Neural crest cell (in vitro differentiated cells): ENCODE measurements at places on chromosomes 5 and 9. TPM values are rescaled to one million over a fixed set of nuclear protein-coding genes. Genes with fewer than 3 reads are reported as not detected.

- no peak for DNase-seq
Observed at GRCh38 chr5:172216345-172216744, 22.4 kb downstream of the EFCAB9 start.

DNA sequence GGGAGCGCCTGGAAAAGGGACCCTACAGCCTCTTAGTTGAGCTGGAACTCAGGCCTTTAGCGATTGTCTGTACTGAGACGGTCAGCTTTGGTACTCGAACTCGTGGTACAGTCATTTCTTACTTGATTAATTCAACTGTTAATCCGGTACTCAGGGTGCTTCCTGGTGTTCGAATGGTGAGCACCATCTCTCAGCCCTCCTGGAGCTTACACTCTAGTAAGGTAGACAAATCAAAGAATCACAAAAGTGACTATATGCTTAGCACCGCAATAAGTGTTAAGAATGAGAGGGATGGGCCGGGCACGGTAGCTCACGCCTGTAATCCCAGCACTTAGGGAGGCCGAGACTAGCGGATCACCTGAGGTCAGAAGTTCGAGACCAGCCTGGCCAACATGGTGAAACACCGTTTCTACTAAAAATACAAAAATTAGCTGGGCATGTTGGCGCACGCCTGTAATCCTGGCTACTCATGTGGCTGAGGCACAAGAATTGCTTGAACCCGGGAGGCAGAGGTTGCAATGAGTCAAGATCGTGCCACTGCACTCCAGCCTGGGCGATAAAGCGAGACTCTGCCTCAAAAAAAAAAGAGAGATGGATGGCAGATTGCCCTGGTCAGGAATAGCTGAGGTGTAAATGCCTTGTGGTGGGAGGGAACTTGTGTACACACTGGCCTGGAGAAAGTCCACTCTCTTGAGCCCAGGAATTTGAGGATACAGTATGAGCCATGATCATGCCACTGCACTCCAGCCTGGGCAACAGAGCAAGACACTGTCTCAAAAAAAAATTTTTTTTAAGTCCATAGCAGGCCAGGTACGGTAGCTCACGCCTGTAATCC is 981 bp downstream of the TCOF1 start:
- DNase-seq = no peak

- no peak for DNase-seq
Observed at GRCh38 chr5:170591054-170591453, 87.2 kb downstream of the KCNIP1 start.

DNA sequence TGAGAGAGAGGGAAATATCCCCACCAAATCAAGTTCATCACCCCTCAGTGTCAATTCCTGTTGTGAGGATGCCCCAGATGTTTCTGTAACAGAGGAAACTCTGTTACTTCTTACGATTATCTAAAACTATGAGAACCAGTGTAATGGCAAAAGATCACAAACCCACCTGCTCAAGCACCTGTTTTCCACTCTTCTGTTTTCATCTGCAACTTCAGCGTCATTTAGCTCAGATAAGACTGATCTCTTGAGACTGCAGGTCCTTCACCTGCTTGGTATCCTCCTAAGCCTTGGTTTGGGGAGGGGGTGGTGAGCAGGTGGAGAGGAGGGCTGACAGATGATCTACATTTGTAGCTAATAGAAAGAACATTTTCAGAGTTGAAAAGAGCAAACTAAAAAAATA is 229.3 kb downstream of the SLF1 start:
- no peak for DNase-seq

DNA sequence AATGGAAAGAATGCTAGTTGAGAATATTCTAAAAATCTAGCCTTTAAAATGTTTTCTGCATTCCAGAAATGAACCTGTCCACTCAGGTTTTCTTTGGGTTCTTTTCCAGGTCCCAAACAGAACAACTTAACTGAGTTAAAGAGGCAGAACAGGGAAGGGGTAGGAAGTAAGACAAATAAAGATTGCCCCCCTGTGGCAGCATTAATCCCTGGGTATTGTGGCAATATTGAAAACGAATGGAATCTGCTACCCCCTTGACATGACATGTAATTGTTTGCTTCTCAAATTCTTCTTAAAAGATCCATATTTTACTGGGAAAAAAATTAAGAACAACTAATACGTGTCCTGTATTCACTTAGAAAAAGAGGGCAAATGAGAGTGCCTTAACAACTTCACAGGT is 9.3 kb upstream of the RBM22 start:
- no peak for DNase-seq

DNA sequence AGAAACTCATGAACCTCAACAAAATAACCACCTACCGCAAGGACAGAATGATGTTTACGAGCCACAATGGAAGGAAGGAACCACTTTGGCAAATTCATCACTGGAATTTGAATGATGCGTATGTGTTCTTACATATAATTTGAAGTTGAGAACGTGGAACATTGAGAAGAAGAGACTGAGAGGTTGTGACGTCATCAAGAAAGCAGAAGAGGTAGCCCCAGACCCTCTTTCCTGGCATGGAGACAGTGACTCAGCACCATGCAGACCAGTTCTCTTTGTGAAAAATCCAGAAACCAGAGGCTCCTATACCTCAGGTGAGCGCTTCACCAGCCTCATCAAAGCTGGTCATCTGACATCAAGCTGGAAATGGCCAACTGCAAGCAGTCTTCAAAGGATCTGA is 124.5 kb downstream of the PDZD2 start:
- no peak for DNase-seq

The P4HA2 gene
- 10.8 and 11.3 TPM in 2 replicates for total RNA-seq

The TPPP gene
- total RNA-seq = 2.6 and 2.7 TPM in 2 replicates

- no peak for DNase-seq
Observed at GRCh38 chr9:92140754-92141143, 25.5 kb upstream of the SPTLC1 start.

DNA sequence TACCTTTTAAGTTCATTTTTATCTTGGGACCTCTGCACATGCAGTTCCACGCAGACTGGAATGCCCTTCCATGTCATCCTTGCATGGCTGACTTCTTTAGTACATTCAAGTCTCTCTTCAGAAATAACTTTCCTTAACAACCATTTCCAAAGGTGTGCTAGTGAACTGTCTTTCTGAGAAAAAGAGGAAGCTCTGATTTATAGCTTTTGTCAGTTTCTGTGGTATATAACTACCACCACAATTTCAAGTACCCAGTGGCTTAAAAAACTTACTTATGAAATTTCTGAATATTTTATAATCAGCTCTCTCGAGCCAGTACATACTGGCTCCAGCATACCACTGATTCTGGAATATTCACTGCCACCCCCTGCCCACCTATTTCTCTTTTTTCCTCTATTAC is 1613.8 kb downstream of the MAT2B start:
- no peak for DNase-seq

DNA sequence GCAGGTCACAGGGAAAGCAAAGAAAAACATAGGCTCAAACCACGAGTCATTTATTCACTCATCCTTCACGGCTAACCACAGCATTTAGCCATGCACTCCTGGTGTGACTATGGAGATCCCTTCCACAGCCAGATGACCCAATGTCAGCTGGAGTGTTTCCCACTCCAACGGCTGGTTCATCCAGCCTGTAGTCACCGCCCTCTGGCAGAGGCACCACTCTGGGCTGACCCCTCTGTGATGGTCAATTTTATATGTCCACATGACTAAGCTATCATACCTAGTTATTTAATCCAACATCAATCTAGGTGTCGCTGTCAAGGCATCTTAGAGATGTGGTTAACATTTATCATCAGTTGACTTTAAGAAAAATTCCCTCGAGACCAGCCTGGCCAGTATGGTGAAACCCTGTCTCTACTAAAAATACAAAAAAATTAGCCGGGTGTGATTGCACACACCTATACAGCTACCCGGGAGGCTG is 9.5 kb upstream of the PHF19 start:
- DNase-seq = no peak

- peak; percentile 60 for DNase-seq
Observed at GRCh38 chr9:121598167-121598964, 53.1 kb upstream of the DAB2IP start.

The GALNT12 gene
- 4.6 and 4.9 TPM in 2 replicates for total RNA-seq

The ATP10B gene
- total RNA-seq = 10.8 and 13.2 TPM in 2 replicates

The SLCO6A1 gene
- 3.9 and 4.4 TPM in 2 replicates for total RNA-seq

DNA sequence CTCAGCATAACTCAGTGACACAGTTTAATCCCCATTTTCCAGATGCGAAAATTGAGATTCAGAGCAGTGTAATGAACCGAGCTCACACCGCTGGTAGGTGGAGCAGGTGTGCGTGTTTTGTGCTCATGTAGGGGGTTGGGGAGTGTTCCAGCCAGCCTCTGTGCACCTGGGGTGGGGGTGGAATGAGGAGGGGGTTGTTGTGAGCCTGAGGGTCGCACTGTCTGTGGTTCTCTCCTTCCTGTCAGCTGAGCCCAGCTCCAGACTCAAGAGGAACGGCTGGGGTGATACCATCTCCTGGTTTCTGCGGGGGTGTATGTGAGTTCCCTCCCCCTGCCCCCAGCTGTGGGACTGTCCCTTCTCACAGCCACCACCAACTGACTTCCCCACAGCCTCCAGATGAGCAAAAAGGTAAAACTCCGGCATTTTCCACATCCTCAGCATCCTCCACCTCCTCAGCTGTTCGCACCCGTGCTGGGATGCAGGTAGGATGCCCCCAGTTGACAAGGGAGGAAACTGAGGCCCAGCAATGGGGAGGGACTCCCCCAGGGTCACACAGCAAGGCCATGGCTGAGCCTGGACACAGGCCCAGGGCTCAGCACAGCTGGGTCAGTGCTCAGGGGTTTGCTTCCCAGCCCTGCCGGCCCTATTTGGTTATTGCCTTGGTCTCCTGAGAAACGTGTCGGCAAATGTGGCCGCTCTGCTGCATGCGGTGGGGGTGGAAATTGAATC is 2.1 kb downstream of the SH2D3C start:
- DNase-seq = no peak

DNA sequence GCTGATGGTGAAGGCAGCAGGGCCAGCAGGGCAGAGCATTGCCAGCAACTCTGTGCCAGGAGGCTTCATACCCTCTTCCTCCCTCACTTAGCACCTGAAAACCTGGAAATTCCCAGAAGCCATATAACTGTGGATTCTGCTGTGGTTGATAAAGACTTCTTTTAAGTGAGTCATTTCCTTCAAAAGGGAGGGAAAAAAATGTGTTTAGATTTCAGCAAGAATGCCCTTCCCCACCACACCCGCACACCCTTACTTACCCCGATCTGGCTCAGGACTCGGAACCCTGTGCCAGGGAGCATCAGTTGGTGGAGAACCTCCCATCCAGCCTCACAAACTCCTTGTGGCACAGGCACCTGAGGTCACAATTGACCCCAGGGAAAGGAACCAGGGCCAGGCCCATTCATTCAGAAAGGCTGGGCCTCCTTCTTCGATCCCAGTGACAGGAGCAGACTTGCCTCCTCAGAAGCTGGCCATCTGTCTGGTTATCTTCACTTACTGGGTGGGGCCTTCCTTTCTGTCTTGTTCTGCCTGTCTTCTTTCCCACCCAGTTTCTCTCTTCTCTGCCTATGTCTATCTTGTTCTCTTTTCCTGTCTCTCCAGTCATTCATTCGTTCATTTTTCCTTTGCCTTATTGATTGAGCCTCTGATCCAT is 62.6 kb downstream of the PLAC8L1 start:
- no peak for DNase-seq

The GPR21 gene
- 1.0 TPM in 1 of 2 replicates, not detected in the other for total RNA-seq

The WASHC1 gene
- total RNA-seq = 18.4 and 18.5 TPM in 2 replicates

The FOXD4L5 gene
- total RNA-seq = 0.34 and 0.37 TPM in 2 replicates

DNA sequence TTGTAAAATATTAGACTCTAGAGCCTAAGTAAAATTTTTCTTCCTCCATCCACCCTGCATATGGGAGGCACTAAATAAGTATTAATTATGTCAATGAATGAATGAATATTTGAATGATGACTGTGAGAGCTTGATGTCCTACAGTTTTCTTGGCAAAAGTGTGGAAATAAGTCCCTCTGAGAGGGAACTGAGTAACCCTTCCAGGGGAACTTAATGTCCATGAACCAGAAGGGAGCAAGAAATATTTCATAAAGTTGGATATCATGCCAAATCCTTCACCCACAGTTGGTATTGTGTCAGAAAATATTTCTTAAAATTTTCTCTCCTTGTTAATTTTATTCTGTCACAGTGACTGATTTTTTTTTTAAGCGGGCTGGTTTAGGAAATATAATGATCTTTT is 36.6 kb downstream of the NNT start:
- DNase-seq = no peak

GRCh38 chr9:135736272-135736978 is 34.4 kb downstream of the KCNT1 start:
- no peak for DNase-seq

- no peak for DNase-seq
Observed at GRCh38 chr9:111076519-111076918, 38.2 kb upstream of the LPAR1 start.

- no peak for DNase-seq
Observed at GRCh38 chr9:116978155-116978554, 291.1 kb downstream of the TRIM32 start.

GRCh38 chr5:139299486-139299885 is 5.9 kb downstream of the MATR3 start:
- DNase-seq = no peak

DNA sequence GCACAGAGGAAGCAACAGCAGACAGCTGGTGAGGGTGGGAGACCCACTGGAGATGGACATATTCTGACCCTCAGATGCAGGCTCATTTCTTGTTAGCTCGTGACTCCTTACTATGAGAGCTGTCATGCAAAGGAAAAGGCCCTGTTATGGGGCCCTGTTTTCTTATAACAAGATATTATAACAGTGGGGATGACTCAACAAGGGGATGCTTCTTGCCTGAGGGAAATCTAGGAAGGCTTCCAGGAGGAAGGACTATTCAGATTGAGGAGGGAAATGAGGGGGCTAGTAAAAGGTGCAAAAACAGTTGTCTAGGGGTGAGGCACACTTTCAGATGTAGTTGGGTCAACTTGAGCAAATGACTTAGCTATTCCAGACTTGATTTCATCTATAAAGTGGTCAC is 83.0 kb downstream of the DAB2IP start:
- DNase-seq = no peak

- no peak for DNase-seq
Observed at GRCh38 chr5:14193496-14193895, 50.4 kb downstream of the TRIO start.

GRCh38 chr5:32270946-32271345 is 41.8 kb downstream of the MTMR12 start:
- DNase-seq = no peak

DNA sequence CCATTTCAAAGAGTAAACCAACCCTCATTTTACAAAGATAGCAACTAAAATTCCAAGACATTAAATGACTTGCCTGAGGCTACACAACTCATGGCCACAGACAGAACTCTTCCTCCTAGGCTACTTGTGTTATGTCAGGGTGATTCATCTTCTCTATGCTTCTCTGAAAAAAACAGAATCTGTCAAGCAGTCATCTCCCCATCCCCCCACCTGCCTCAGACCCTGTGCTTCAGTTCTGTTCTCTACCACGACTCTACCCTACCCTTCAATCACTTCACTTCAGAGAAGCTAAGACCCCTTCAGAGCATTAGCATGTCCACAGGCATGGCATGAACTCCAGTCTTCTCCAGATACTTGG is 277.7 kb upstream of the PTGER4 start:
- DNase-seq = no peak

The PCDHB3 gene
- total RNA-seq = 5.4 and 5.7 TPM in 2 replicates

DNA sequence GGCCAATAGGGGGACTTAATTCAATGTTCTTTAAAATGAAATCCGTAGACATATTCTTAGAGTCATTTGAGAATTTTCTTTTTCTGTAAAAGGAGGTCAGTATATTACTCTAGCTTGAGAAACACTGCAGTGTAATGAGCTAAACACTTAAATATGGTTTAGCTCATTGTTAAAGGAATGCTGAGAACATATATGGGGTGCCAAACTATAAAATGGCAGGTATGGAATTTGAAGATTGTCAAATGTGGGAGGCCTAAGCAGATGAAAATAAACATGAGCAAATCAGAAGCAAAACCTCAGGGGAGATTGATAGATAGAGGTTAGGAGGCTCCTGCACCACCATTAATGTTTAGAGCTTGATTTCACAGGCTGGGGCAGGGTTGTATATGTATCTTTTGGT is 57.9 kb downstream of the STX17 start:
- no peak for DNase-seq
